ENCODE measurements at places on chromosomes 11 and 22. TPM values are rescaled to one million over a fixed set of nuclear protein-coding genes. Genes with fewer than 3 reads are reported as not detected.

DNA sequence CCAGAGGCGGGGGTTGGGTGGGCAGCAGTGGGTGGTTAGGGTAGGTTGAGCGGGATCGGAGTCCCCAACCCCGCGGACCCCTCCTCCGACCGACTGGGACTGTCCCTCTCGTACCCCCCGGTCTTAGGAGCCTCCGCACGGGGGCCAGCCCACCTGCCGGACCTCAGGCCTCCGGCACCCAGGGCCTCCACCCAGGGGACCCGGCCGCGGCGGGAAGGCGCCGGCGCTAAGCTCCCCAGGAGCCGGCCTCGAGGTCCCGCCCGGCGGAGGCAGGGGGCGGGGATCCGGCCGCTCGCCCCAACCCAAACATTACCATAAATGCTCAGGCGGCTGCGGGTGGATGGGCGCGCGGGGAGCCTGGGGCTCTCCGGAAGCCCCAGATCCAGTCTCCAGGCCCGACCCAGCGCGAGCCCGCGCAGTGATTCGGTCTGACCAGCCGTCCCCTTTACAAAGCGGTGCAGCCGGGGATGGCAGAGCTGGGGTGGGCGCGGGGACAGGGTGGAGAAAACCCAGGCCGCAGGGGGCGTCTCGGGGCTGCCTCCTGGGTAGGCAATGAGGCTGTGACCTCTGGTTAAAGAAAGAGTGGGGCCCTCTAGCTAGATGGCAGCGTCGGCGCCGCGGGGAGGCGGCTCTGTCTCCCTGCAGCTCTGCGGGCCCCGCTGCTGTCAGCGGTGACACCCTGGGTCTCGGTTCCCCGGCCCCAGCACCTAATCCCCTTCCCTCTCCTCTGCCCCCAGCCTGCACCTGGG, 4.0 kb upstream of the MCAM start:
- DNase-seq: no peak

DNA sequence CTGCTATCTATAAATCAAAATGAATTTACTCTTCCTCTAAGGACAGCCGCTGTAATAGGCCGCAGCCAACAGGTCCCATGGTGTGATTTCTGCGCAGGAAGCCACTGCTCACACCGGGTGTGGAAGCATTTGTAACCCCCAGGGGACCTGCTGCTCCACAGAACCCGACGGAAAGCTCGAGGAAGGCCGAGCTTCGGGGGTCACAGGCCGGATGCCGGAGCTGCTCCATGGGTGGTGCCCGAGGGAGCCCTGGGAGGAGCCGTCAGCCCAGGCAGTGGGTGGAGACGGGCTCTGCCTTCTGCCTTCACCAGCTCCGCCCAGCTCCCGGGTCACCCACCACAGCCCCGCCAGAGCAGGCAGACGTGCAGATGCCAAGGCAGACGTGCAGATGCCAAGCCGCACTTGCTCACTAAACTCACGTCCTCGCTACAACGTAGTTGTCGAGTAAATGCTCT, 63.5 kb downstream of the BRD1 start:
- no peak for DNase-seq

DNA sequence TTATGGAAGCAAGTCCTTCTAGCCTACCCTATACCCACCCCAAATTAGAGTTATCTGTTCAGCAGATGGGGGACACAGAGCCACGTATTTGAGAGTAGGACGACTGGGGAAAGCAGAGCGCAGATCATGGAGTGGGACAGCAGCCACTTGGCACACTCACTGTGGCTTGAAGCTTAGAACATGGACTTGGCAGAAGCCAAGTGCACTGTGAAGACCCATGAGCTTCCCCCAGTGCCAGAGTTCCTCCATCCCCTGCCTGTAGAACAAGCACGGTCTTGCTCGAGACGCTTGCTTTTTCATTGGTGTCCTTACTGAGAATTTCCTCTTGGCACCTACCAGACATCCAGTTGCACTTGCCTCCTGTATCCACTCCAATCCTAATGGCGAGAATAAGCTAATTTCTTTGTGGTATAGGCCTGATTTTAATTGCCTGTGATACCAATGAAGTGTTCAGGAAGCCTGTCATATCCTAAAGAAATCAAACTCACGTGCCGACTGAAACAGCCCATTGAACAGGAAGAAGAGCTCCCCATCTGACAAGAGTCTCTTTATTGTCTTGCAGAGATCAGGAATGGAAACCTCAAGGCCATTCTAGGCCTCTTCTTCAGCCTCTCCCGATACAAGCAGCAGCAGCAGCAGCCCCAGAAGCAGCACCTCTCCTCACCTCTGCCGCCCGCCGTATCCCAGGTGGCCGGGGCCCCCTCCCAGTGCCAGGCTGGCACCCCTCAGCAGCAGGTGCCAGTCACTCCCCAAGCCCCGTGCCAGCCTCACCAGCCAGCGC, 166.9 kb downstream of the NAV2 start:
- no peak for DNase-seq

- DNase-seq: no peak
Observed at GRCh38 chr11:120635136-120635810, 123.7 kb downstream of the GRIK4 start.

GRCh38 chr11:43576803-43577521, 103.6 kb upstream of the HSD17B12 start:
- DNase-seq: no peak

- no peak for DNase-seq
Observed at GRCh38 chr22:20749453-20749852, 24.5 kb upstream of the SERPIND1 start.

DNA sequence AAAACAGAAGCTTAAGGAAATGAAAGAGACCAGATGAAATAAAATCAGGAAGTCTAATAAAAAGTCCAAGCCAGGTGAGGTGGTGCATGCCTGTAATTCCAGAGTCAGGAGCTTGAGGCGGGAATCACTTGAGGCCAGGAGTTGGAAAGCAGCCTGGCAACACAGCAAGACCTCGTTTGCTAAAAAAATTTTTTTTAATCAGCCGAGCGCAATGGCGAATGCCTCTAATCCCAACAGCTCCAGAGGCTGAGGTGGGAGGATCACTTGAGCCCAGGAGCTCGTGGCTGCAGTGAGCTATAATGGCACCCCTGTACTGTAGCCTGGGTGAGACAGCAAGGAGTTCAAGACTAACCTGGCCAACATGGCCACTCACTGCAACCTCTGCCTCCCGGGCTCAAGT, 8.0 kb downstream of the RAB6A start:
- no peak for DNase-seq

DNA sequence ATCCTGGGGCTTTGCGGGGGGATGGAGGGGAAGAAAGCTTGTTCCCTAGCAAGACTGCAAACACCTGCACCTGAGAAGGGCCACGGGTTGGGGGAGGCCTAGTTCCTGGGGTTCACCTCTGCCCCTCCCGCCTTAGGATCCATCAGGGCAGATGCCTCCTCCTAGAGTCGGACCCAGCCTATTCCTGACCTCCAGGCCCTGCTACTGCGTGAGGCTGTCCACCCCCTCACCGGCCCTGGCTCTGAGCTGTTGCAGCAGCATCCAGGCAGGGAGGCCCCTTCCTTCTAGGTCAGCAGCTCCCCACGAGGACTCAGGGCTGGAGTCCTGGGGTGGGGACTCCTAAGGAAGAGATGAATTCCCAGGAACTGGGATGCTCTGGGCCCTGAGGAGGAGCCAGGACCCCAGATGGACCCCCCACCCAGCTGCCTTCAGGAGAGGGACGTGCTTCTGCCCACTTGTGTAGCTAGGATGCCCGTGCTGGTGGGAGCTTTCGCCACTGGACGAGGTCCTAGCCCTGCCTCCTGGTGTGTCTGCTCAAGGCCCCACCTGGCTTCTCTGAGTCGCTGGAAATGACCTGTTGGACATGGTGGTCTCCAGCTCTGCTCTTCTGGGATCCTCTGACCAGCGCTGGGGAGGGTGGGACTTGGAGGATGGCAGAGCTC, 10.3 kb downstream of the MRGPRF start:
- DNase-seq: no peak

DNA sequence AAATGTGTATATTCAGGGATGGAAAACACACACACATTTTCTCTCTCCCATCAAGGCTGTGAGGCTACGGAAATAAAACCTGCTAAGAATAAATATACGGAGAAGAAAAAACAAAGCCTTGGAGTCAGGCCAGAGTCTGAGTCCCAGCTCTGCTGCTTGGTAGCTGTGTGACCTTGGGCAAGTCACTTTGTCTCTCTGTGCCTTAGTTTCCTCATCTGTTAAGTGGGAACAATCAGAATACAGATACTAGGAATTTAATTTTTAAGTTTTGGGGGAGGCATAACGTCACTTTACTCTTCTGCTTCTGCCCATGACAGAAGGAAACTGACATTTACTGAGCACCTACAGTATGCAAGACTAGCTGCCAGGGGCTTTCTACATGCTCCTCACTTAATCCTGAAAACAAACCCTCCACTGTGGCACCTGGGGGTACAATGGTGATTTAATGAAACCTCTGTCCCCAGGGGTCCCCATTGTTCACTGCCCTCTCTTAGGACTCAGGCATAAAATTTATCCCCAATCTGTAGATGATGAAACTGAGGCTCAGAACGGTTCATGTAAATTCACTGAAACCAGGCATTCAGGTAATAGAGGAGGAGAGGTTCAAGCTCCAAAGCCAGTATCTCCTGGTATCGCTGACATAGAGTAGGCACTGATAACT, 131.9 kb upstream of the SERPIND1 start:
- no peak for DNase-seq

- peak; percentile 62 for DNase-seq
Observed at GRCh38 chr11:87440076-87440770, 402.5 kb downstream of the TMEM135 start.

TSGA10IP gene
- 0.32 TPM for polyA plus RNA-seq

SAC3D1 gene
- 15.6 TPM for polyA plus RNA-seq

MIOX gene
- polyA plus RNA-seq: not detected

LDHAL6A gene
- polyA plus RNA-seq: 0.22 TPM

LMF2 gene
- 42.2 TPM for polyA plus RNA-seq

CEND1 gene
- 0.67 TPM for polyA plus RNA-seq

FOLR1 gene
- polyA plus RNA-seq: 19.0 TPM

Measured in hindlimb muscle (tissue), 1 donor.